Neural crest cell (in vitro differentiated cells): ENCODE measurements at places on chromosomes 6 and 20. TPM values are rescaled to one million over a fixed set of nuclear protein-coding genes. Genes with fewer than 3 reads are reported as not detected.
A peak's percentile ranks its signal among the peaks of the same experiment; 100 is the strongest.

- peaks cover 8% of the 10 kb centered on the region for H3K36me3 ChIP-seq
- no peak overlapping the region for H3K27ac ChIP-seq
- H3K4me3 ChIP-seq: peak overlapping the region; percentile 89
These were observed 1.3 kb downstream of the RNF24 start for GRCh38 chr20:4014031-4014474.

DNA sequence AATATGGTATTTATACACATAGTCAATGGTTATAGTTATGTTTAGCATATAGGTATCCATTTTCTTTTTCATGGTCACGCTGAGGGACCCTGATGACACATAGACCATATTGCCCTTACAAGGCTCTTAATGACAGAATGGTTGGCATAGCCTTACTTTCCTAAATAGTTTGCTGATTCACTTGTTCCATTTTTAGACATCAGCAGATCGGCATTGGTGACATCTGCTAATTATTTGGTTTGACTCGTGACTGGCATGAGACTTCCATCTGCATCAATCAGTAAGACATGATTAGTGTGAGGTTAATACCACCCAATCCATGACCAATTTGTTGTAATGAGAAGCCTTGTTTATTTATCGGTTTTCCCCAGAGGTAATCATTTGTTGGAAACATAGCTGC is 309.7 kb downstream of the ALDH8A1 start:
- no peak overlapping the region for H3K4me3 ChIP-seq
- H3K36me3 ChIP-seq: no peaks in the 10 kb centered on the region
- H3K4me1 ChIP-seq: no peaks in the 10 kb centered on the region
- H3K27ac ChIP-seq: no peak overlapping the region
- no peak for DNase-seq

DNA sequence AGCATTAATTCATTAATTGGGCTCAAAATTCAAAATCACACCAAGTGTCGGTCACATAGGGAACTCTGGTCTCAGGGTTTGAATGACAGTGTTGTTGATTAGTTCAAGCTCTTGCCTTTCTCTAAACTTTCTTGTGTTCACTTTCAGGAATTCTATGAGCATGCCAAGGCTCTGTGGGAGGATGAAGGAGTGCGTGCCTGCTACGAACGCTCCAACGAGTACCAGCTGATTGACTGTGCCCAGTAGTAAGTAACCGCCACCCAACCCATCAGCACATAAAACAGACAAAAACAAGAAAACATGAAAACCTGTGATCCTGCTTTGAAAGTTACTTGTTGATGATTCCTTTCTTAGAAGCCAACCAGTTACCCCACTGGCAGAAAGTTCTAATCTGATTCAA is 52.7 kb downstream of the GNAS start:
- H3K4me3 ChIP-seq: no peak overlapping the region
- H3K27ac ChIP-seq: no peak overlapping the region
- H3K27me3 ChIP-seq: no peaks in the 10 kb centered on the region
- H3K4me1 ChIP-seq: peaks cover 75% of the 10 kb centered on the region

- H3K27ac ChIP-seq: no peak overlapping the region
- no peak for DNase-seq
- peaks cover 8% of the 10 kb centered on the region for H3K36me3 ChIP-seq
- H3K4me3 ChIP-seq: no peak overlapping the region
- no peaks in the 10 kb centered on the region for H3K4me1 ChIP-seq
These were observed 8.4 kb downstream of the RAB5IF start for GRCh38 chr20:36613974-36614373.

DNA sequence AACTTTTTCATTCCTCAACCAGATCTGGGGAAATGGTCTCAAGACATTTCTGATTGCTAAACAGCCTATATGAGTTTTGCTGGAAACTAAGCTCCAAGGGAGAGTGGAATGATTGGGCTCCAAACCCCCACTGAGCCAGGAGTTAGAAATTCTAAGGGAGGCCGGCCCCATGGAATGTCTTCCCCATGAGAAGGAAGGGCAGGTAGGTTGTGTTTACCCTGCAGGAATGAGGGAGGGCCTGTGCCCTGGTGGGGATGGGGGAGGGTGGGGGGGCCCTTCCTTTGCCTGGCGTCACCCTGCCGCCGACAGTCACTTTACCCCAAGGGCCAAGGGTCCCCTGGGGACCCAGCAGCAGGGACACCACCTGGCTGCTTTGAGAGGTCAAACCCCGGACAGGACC is 298.9 kb downstream of the TFAP2C start:
- peaks cover 96% of the 10 kb centered on the region for H3K27me3 ChIP-seq
- H3K27ac ChIP-seq: no peak overlapping the region
- peaks cover 69% of the 10 kb centered on the region for H3K4me1 ChIP-seq
- H3K4me3 ChIP-seq: peak overlapping the region; percentile 7
- DNase-seq: no peak
- H3K36me3 ChIP-seq: no peaks in the 10 kb centered on the region

DNA sequence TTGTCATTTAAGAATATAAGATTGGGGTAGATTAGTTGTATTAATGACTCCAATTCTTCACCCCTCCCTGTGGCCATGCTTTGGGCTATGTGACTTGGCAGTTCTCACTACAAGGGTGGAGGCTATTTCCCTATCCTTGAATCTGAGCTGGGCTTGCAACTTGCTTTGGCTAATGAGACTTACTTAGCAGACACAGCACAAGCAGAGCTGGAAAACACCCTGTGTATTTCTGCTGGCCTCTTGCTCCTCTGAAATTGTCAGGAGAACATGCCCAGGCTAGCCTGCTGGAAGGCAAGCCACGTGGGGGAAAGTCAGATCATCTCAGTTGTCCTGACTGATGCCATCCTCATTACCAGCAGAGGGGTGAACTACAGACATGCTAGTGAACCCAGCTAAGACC is 126.5 kb upstream of the HDGFL1 start:
- no peaks in the 10 kb centered on the region for H3K36me3 ChIP-seq
- peaks cover 19% of the 10 kb centered on the region for H3K4me1 ChIP-seq

- DNase-seq: no peak
- no peaks in the 10 kb centered on the region for H3K27me3 ChIP-seq
These were observed 43.6 kb upstream of the TMEM170B start for GRCh38 chr6:11493974-11494373.

Gene MROH8
- total RNA-seq: 7.3 and 7.6 TPM in 2 replicates

Gene NOX3
- not detected in 2 replicates for total RNA-seq

- no peaks in the 10 kb centered on the region for H3K36me3 ChIP-seq
- no peaks in the 10 kb centered on the region for H3K4me1 ChIP-seq
- DNase-seq: no peak
- H3K27me3 ChIP-seq: no peaks in the 10 kb centered on the region
- H3K4me3 ChIP-seq: no peak overlapping the region
These were observed 230.6 kb downstream of the CENPW start for GRCh38 chr6:126570507-126570906.

DNA sequence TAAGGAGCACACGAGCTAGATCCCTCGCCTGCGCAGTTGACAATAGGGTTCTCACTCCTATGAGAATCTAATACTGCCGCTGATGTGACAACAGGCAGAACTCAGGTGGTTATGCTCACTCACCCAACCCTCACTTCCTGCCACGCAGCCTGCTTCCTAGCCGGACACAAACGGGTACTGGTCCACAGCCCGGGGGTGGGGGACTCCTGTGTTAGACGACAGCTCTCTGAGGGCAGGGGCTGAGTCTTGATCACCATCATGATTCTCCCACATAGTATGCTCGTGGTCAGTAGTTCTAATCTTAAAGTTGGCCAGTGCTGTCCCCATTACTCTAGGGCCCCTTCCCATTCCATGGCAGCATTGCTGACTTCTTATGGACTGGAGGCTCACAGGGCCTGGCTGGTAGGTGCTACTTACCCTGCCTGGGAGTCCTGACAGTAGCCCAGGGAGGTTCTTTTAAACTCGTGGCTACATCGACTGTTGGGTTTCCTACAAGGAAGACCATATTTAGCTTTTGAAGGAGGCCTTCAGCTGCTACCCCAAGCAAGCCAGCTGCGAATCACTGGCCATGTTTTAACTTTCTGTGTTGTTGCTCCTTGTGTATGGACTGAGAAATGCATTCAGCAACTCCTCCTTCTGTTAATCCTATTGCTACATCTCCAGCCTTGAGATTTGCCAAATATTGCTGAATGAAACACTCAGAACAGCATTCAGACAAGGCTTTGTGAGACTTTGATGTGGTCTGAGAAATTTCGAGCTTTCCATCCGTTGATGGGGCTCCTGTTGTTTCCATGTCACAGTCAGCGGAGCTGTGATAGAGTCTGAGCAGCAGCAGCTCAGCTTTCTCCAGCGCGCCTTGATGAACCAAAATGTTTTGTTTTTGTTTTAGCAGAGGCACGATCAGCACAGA is 300.3 kb downstream of the NRN1 start:
- H3K36me3 ChIP-seq: peaks cover 4% of the 10 kb centered on the region
- no peaks in the 10 kb centered on the region for H3K27me3 ChIP-seq
- no peak overlapping the region for H3K27ac ChIP-seq
- DNase-seq: no peak
- no peaks in the 10 kb centered on the region for H3K4me1 ChIP-seq

DNA sequence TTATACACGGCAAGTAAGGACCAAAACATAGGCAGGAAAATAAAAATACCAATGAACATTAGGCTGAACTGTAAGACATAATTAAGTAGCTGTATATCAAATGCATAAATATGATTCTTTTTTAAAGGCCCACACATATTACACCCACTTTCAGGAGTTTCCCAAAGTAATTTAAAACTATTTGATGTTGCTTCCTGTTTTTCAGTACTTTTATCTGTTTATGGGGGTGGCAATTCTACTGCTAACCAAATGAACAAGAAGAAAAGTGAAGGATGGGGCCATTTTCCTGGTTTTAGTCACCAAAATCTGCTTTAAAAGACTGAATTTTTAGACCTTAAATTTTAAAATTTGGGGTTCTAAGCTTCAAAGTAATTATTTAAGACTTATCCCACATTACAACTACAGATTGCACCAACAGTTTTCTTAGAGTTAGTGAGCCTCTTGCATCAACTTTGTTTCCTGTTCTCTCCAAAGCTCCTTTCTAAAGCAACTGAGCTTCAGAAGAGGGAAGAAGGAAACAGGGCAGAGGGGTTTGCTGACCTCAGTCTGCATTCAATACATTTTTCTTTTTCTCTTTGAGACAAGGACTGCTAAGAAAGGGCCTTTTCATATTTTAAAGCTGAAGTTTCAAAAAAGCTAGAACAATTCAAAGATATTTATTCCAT is 191.0 kb downstream of the BACH2 start:
- no peaks in the 10 kb centered on the region for H3K27me3 ChIP-seq
- H3K4me1 ChIP-seq: peaks cover 37% of the 10 kb centered on the region
- H3K27ac ChIP-seq: no peak overlapping the region
- H3K36me3 ChIP-seq: peaks cover 5% of the 10 kb centered on the region

Gene WFDC10B
- total RNA-seq: not detected in 2 replicates

DNA sequence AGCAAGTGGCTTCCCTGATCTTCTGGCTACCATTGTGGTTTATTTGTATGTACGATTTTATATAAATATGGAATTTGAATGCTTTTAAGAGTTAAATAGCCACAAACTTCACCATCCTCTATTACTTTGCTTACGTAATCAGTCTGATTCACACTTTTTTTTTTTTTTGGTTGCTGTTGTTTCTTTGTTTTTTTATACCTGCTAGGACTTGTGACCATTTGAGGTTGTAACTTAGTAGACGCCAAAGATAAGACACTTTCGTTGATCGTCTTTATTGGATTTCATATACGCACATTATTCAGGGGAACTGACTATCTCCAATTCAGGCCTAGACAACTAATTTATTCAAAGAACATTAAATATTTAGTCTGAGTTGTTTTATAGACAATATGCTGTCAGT is 559.0 kb downstream of the CBLN4 start:
- H3K4me3 ChIP-seq: no peak overlapping the region
- DNase-seq: no peak
- H3K36me3 ChIP-seq: no peaks in the 10 kb centered on the region
- no peaks in the 10 kb centered on the region for H3K4me1 ChIP-seq
- no peaks in the 10 kb centered on the region for H3K27me3 ChIP-seq

- H3K27me3 ChIP-seq: peaks cover 24% of the 10 kb centered on the region
- H3K4me1 ChIP-seq: peaks cover 18% of the 10 kb centered on the region
- H3K36me3 ChIP-seq: peaks cover 3% of the 10 kb centered on the region
- H3K4me3 ChIP-seq: peak overlapping the region; percentile 67
- H3K27ac ChIP-seq: peak overlapping the region; percentile 86
These were observed 5.0 kb downstream of the CEBPB start for GRCh38 chr20:50195524-50196120.

Gene CFAP61
- 1.7 and 1.9 TPM in 2 replicates for total RNA-seq

Gene IYD
- not detected in 2 replicates for total RNA-seq

DNA sequence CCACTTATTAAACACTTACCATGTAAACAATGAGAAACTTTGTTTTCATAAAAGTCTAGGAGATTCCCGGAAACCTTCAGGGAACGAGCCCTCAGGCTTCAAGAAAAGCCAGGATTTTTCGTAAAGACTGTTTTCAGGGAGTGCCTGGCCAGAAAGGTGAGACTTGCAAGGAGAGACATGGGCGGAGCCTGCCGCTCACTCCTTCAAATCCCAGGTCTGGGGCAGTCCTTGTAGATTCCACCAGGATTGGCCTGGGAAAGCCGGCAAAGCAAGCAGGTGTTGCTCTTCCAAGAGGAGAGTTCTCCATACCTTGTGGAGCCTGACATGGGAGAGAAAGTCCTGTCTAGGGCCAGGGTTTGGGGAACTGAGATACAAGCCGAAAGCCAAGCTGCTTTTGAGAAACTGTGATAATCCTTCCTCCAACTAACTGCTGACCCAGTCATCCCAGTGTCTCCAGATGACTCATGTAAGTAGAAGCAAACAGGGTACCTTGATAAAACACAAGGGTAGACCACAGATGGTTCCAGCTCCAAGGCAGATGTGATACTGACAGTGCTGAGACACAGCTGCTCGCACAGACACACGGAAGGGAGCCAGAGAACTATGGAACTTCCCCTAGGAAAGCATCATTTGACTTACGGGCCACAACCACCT is 69.4 kb upstream of the NAA20 start:
- no peak overlapping the region for H3K4me3 ChIP-seq
- H3K27ac ChIP-seq: no peak overlapping the region
- H3K36me3 ChIP-seq: no peaks in the 10 kb centered on the region
- peaks cover 26% of the 10 kb centered on the region for H3K4me1 ChIP-seq
- DNase-seq: no peak
- H3K27me3 ChIP-seq: no peaks in the 10 kb centered on the region

DNA sequence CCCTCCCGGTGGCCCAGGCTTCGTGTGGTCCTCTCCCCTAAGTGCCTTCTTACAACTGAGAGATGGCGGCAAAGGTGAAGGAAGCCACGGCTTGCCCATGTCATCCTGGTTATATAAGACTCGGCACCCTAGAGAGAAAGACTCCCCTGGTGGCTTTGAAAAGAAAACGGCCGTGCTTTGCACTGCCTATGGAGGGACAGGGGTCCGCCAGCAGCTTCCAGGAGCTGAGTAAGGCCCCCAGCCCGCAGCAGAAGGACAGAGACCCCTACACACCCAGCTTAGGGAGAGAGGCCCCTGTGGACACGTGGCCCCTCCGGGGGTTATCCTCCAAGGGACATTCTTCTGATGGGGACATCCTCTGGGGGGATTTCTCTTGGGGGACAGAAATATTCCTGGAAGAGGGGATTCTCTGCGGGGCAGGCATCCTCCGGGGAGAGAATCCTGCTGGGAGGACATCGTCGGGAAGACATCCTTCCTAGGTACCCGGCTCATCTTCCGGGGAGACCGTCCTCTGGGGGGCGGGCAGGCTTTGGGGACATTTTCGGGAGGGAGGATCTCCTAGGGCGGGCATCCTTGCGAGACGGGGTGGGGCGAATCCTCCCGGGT is 511 bp upstream of the OGFR start:
- peaks cover 20% of the 10 kb centered on the region for H3K4me1 ChIP-seq
- peak overlapping the region; percentile 78 for H3K27ac ChIP-seq
- no peaks in the 10 kb centered on the region for H3K27me3 ChIP-seq
- DNase-seq: no peak

Gene TMEM217
- total RNA-seq: 0.82 and 0.86 TPM in 2 replicates

Gene IL20RA
- total RNA-seq: not detected in 2 replicates

Gene PPIL6
- total RNA-seq: 2.2 and 3.3 TPM in 2 replicates

GRCh38 chr20:6051505-6051904 is 2.4 kb downstream of the LRRN4 start:
- H3K4me3 ChIP-seq: peak overlapping the region; percentile 67
- H3K36me3 ChIP-seq: peaks cover 3% of the 10 kb centered on the region
- H3K27me3 ChIP-seq: peaks cover 61% of the 10 kb centered on the region

Gene KCNG1
- 4.5 and 5.8 TPM in 2 replicates for total RNA-seq

Gene CST1
- not detected in 2 replicates for total RNA-seq
